ENCODE measurements at places on chromosomes 7 and 10.

DNA sequence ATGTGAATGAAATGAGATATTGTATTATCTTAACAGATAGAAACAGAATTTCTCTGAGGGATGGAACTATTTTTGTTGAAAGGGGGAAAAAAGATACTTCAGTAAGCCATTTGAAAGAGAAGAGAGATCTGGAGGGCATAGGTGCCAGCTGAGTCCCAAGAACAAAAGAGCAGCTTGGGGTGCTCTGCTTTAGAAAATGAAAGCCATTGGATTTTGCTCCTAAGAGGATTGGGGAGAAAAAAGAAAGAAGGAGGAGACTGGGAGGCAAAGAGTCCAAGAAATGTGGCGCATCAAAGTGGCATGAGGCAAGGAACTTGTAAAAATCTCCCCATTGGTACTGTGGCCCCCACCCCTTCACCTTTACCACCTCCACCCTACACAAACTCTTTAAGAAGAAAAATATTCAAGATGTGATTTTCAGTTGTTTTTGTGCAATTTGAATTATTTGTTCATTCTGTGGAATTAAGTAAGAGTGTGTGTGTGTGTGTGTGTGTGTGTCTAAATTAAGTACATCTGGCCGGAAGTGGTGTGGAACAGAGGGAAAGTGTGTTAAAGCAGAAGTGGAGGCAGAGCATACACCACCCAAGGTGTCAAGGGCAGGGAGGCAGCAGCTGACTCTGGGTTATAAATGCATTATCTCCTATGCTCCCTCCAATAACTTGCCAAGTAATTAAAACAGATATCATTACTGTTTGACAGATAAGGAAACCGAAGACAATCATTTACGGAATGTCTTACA is 9.9 kb upstream of the GNAI1 start:
- peak; percentile 12 for DNase-seq

- DNase-seq = peak; percentile 73
Measured at GRCh38 chr10:3192856-3193635, 20.5 kb upstream of the PITRM1 start.

GRCh38 chr10:87721781-87722180 is 62.1 kb downstream of the PAPSS2 start:
- DNase-seq = no peak

DNA sequence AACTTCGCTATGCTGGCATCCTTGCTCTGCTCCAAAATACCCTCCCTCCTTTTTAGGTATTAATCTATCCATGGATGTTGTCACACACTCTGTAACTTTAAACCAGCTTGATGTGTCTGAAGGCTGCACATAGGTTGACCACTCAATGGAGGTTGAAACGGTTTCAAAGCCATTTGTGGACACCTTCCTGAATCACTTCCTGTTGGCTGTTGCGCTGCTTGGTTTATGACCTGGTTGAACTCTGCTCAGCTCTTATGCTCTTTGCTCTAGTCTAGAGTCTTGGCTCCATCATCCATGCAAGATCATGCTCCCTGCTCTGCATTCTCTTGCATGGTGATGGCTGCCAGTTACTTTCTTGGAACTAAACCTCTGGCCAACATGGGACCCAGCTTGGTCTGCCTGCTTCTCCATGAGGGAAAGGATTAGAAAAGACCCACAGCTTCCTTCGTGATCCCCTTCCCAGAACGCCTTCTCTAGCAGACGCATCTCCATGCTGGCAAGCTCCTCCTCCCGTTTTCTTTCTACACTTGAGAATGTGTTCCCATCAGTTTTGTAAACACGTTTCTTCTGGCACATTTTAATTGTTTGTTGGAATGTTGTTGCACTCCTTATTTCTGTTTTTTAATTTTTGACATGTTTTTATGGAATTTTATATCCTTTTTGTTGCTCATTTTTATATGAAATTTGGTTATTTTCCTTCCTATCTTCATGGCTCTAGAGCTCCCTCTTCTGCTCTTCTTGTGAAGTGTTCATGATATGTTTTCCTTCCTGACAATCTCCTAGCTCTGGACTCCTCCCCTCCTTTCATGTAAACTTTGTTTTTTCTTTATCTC is 149.8 kb downstream of the XPNPEP1 start:
- peak; percentile 18 for DNase-seq

DNA sequence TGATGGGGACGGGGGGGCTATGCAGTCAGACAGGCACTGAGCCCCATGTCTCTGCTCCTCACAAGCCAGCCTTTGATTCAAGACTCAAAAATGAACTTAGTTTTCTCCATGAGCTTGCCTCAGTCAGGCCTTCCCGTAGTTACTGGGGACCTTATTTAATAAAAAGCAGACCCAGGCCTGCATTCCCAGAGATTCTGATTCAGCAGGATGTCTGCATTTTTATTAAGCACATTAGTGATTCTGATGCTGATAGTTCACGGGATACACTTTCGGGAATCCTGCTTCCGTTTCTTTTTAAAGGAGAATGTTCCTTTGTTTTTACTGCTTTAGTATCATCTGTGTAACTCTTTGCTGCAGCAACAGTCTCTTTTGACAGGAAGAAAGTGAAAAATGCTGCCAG is 28.3 kb upstream of the PLPP4 start:
- peak; percentile 67 for DNase-seq

GRCh38 chr10:7958442-7958841 is 96.0 kb upstream of the GATA3 start:
- no peak for DNase-seq

DNA sequence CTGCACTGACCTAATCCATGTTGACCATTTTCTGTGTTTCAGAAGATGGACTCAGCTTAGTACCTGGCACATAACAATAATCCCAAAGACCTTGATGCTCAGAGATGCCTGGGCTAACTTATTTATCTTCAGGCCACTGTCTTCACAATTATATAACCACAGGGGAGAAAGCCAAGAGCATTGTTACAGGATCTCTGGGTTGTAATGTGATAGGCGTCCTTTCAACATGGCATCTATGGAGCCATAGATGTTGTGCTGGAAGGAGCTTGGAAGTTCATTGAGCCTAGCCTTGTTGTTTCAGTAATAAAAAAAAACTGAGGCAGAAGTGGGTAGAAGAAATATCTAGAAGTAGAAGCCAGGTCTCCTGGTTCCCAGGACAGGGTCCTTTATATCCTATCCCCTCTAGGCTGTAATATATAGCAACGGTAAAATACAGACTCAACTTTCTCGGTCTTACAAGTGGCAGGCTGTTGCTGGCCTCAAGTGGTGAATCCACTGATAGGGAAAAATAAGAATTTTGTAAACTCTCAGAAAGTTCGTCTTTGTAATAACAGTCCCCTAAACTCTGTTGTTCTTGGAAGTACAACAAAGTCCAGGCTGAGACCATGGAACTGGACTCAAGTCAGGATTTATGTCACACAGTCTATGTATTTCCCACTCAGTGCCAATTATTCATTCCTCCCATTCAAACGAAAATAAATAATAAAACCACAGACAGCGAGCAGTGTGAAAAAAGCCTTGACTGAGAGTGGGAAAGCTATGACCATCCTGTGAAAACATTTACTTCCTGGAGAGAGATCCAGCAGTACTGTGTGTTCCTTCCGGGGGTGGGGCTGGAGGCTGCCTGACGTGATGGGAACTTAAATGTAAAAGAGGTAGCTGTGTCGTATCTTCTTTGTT is 277.6 kb downstream of the REEP3 start:
- DNase-seq = peak; percentile 93

GRCh38 chr10:127408112-127408710 is 140.9 kb upstream of the NPS start:
- no peak for DNase-seq

DNA sequence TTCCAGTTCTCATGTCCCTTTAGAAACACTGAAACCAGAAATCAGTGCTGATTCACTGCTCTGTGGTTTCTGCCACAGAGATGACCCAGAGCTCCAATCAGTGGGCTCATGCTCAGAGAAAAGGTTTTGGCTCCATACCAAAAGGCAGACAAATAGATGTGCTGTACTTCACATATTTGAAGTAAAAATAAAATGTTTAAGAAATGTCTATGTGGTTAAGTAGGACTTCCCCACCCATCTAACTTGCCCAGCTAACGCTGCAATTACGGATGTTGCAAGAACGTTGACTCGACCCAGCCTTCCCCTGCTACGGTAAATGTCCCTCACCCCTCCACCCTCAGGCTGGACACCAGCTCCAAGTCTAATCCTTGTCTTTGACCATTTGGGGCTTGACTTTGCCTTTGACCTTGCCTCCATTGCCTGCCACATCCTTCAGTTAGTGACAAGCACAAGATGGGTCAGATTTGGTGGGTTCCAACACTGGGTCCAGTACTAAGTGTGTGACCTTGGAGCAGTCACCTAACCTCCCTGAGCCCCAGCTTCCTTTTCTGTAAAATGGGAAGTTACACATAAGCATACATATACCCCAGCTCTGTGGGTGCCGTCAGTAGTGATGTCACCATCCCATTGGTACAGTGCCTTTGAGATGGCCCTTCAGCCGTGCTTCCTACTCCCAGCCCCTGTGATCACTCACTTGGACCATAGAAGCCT is 95.8 kb downstream of the CHST15 start:
- DNase-seq = peak; percentile 97

DNA sequence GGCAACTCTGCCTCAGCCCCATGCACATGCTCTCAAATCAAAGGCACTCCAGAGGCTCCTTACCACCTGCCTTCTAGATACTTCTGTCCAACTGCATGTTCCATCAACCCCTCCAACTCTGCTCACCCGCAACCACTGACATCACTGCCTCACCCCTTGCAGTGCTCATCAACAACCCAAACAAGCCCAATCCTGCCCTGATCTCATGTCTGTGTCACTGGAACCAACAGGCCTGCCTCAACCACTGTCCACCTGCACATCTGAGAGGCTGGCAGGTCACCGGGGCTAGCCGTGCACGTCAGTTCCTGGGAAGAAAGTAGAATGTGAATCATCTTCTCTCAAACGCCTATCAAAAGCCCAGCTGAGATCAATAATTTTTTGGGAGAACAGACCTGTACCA is 33.3 kb downstream of the CTBP2 start:
- no peak for DNase-seq

- DNase-seq = peak; percentile 42
Measured at GRCh38 chr10:76209135-76209534, 777.7 kb downstream of the LRMDA start.

DNA sequence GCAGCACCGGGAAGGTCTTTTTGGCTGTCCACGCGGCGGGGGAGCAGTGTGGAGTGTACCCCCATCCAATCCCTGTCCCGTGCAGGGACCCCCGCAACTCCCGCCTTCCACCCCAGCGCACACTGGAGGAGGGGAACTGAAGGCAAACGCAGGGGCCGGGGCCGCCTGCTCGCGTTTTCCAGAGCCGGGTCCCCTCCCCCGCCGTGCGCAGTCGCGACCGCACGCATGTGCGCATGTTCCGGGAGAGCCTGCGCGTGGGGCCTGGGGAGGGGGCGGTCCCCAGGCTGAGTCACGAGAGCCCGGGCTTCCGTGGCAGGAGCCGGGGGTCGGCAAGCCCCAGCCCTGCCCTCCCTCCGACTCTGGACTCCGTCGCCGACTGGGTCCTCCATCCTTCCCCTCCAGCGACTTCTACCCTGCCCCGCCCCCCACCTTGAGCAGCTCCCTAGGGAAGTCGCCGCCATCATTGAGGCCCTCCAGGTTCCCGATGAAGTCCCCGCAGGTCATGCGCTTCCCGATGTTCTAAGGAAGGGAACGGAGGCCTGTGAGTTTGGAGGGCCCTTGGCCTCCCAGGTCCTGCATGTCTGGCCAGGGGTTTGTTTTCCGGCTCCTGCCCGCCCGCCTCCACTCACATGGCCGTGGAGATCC is 8.0 kb downstream of the PSD start:
- DNase-seq = peak; percentile 36

DNA sequence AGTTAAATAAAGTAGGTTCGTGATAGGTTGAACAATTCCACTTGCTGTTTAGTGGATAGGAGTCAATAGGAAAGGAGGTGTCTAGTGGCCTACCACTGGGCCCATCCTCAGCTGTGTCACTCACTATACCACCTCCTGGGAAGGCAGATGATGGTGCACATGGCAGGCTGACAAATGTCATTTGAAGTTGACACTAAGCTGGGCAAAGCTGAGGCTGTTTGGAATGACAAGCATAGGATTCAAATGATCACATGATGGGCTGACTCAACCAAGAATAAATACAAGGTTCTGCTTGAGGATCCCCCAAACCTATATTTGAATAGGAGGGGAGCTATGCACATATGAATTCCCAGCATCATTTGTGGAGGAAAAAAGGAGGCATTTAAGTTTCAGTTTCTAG is 489.8 kb downstream of the RPS24 start:
- DNase-seq = no peak

- DNase-seq = no peak
Measured at GRCh38 chr7:122311050-122311700, 6.6 kb upstream of the FEZF1 start.

DNA sequence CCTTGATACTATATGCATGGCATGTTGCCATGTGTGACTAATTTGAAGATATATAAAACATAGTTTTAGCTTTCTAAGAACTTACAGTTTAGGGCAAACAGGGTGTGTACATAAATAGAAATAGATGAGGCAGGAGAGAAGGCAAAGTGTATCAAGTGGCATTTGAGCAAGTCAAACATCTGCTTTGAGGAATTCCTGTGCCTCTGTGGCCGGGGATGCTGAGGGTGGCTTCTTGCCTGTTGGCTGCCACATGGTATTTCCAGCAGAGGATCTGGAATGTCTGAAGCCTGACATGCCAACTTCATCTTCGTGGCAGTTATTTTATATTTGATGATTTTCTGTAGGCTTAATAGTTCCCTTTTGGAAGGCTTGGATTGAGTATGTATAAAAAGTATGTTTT is 6.0 kb downstream of the SSBP1 start:
- DNase-seq = no peak

DNA sequence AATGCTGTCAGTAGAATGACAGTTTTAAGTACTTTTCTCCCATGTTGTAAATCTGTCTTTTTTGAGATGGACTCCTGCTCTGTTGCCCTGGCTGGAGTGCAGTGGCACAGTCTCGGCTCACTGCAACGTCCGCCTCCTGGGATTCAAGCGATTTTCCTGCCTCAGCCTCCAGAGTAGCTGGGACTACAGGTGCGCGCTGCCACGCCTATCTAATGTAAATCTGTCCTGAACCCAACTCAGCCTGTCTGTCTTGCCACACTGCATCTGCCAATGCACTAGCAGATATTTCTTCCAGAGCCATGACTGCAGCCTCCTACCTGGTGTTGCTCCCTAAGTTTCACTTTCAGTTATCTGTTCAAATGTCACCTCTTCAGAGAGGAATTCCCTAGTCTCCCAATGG is 264.1 kb downstream of the PHF14 start:
- DNase-seq = no peak

- no peak for DNase-seq
Measured at GRCh38 chr7:39582536-39582935, 16.3 kb downstream of the YAE1 start.

DNA sequence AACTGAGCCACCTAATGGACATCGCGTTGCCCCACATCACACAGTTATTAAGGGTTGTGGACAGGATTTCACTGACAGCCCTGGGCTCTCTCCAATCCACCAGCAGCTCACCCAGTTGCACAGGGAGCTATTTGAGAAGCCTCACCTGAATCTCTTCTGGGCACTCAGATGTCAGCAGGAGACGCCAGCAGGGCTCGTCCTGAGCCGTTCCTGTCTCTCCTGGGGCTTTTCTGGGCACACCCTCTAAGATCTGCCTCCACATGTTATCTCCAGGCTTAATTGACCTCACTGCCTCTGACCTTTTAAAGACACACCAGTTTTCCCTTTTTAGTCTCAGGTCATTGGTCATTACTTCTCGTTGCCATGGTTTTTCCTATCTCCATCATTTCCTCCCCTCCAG is 63.0 kb downstream of the GRID1 start:
- no peak for DNase-seq

GRCh38 chr7:17206349-17206905 is 92.0 kb upstream of the AHR start:
- DNase-seq = no peak

- no peak for DNase-seq
Measured at GRCh38 chr10:132395704-132396493, 1.1 kb upstream of the PWWP2B start.

GRCh38 chr7:149831741-149832219 is 6.4 kb upstream of the ZNF862 start:
- no peak for DNase-seq

Data from fibroblast of skin of right quadriceps (primary cell).